IMR-90 (cell line): ENCODE measurements at places on chromosomes 2 and 18. TPM values are rescaled to one million over a fixed set of nuclear protein-coding genes. Genes with fewer than 3 reads are reported as not detected.

The SPC25 gene
- 5.8 and 7.1 TPM in 2 replicates for polyA plus RNA-seq

The SNORC gene
- polyA plus RNA-seq = 0.67 and 0.79 TPM in 2 replicates

The ADD2 gene
- polyA plus RNA-seq = not detected in 2 replicates

The ANKRD53 gene
- 1.0 and 1.2 TPM in 2 replicates for polyA plus RNA-seq
